ENCODE measurements at places on chromosomes 7 and 10.
A peak's percentile ranks its signal among the peaks of the same experiment; 100 is the strongest.

- no peak for DNase-seq
Measured at GRCh38 chr7:77269360-77270093, 69.9 kb upstream of the FGL2 start.

GRCh38 chr10:96830511-96831199 is 1.4 kb upstream of the LCOR start:
- DNase-seq = peak; percentile 67

- DNase-seq = no peak
Measured at GRCh38 chr7:72751378-72751777, 76.6 kb downstream of the TYW1B start.

GRCh38 chr7:12653518-12653917 is 33.9 kb upstream of the ARL4A start:
- DNase-seq = no peak

- DNase-seq = no peak
Measured at GRCh38 chr10:88461426-88461825, 121.7 kb downstream of the RNLS start.

GRCh38 chr7:8442051-8442813 is 8.8 kb downstream of the NXPH1 start:
- DNase-seq = no peak

GRCh38 chr7:111560773-111561653 is 1.3 kb downstream of the IMMP2L start:
- DNase-seq = no peak

DNA sequence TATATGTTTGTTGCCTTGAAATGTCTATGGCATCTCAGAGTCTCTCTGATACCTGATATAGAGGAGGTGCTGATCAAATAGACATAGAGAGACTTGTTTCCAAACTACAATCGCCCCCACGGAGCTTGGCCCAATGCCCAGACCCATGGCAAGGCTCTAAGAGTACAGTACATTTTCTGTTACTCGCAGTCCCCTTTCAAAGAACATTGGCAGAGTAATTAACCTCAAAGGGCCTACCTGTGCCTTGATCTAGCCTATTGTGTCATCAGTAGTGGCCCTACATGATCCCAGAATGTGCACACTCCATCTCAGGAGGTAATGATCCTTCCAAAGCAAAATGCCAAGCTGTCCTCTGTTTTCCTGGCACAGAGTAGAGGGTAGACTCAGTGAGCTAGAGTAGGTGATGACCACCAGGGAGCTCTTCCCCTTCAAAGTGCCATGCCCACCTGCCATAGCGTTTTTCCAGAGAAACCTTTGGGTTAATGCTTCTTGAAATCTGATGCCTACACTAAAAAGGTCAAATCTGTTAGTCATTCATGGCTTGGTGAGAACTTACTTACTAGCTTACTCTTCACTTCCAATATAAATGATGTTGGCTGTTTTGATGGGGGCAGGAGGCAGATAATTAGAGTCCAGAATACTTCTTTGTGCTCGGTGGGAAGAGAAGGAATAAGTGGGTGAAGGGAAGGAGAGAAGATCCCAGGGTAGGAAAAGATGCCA is 41.2 kb upstream of the ACSL5 start:
- DNase-seq = no peak

DNA sequence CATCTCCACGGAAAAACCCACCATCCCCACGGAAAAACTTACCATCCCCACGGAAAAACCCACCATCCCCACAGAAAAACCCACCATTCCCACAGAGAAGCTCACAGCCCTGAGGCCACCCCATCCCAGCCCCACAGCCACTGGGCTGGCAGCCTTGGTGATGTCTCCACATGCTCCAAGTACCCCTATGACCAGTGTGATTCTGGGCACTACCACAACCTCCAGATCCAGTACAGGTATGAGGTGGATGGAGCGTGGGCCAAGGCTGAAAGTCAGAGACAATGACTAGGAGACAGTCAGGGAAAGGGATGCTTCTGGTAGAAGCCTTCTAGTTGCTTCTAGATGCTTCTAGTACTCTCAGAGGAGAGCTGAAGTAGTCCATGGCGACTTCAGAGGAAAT is 19.6 kb downstream of the ZAN start:
- DNase-seq = no peak

Measured in stimulated activated CD4-positive, alpha-beta T cell treated with anti-CD3 and anti-CD28 coated beads, Interleukin-1b, Interleukin-23, amount 100 ng/mL, for 24 hours (primary cell).